Stimulated activated CD4-positive, alpha-beta T cell treated with anti-CD3 and anti-CD28 coated beads, Interleukin-1b, Interleukin-23, amount 100 ng/mL, for 1 hour (primary cell): ENCODE measurements at places on chromosomes 11 and 22.

GRCh38 chr22:25629613-25630012 lies 65.1 kb downstream of the GRK3 start:
- no peak for DNase-seq

- DNase-seq = no peak
Measured at GRCh38 chr11:78295991-78296930, 107.5 kb downstream of the USP35 start.

DNA sequence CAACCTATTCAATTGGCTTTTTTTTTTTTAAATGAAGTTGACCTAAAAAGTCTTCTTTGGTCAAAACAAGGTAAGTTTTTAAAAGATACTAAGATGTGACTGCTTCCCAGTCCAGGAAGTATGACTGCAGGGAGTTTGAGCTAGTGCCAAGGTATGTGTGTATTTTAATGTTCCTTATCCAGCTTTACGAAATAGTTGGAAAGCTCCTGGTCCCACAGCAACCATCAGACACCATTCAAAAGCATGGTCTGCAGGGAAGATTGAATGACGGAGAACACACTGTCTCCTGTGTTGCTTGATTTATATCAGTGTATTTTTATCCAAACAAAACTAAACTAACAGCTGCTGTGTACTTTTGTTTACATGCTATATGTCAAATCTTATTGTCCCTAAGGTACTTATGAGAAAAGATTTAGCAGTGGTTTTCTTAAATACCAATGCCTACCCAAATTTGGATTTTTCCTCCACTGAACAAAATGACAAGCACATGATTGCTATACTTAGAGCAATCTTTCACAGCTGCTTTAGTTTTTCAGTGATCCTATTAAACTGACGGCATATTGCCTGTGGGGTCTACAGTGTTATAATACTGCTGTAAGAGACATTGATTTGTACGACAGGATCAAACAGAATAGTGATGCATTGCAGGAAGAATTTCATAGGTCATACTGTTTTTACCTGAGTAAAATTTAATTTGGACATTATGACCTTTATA lies 122.9 kb downstream of the DCDC1 start:
- no peak for DNase-seq

- DNase-seq = no peak
Measured at GRCh38 chr11:128470081-128470480, 117.3 kb downstream of the ETS1 start.

GRCh38 chr11:7414973-7415817 lies 70.1 kb upstream of the OLFML1 start:
- no peak for DNase-seq

DNA sequence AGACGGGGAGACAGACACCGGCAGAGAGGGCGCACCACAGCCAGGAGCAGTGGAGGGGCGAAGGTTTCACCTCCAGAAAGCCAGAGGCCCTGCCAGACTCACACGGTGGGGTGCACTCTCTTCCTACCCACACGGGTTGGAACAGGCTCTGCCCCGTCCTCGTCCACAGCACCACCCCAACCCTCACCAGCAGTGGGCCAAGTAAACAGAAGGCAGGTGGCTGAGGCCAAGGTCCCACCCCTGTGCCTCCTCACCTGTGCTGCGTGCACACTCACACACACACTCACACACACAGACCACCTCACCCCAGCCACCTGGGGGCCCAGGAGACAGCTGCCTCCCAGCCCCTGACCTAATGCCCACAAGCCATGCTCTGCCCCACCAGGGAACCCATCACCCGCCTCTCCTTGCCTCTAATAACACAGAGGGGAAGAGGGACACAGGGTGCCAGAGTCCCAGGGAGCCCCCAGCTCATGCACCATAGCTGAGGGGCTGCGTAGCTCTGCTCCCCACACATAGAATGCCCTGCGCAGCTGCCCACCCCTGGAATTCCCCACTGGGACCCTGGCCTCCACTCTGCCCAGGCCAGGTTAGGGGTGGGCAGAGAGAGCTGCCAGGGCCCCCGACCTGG lies 3.1 kb downstream of the CYB5R3 start:
- no peak for DNase-seq

GRCh38 chr11:93132836-93133235 lies 65.0 kb downstream of the SLC36A4 start:
- no peak for DNase-seq

DNA sequence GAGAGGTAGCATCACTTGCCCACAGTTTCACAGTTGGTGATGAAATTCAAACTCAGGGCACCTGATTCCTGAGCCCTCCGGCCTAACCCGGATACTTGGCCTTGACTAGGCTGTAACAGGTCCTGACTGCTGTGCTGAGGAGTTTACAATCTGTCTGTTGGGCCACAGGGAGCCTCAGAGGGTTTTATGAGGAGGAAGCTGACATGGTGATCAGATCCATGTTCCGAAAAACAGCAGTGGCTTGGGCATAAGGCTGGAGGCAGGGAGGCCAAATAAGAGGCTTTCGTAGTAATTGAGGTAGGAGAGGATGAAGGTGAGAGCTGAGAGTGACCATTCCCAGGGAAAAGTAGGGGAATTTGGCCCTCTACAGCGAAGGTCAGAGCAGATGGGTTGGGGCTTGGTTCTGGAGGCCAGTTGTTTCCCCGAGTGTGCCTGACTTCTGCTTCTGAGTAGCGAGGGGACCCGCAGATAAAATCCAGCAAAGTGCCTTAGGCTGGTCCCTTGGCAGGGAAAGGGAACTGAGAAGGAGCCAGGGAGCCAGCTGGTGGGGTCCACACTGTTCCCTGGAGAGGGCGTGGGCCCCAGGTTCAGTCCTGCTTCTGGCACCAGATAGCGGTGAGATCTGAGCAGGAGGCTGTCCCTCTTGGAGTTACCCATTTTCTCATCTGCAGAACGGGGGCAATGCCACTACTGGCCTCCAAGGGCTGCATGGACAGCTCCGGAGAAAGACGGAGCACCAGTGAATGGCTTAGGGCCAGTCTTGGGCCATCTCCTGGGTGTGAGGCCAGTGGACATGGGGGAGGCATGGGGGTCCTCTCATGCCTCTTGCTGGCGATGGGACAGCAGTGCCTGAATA lies 6.5 kb downstream of the PRDM11 start:
- no peak for DNase-seq

GRCh38 chr11:117663821-117664220 lies 133.2 kb downstream of the DSCAML1 start:
- no peak for DNase-seq

DNA sequence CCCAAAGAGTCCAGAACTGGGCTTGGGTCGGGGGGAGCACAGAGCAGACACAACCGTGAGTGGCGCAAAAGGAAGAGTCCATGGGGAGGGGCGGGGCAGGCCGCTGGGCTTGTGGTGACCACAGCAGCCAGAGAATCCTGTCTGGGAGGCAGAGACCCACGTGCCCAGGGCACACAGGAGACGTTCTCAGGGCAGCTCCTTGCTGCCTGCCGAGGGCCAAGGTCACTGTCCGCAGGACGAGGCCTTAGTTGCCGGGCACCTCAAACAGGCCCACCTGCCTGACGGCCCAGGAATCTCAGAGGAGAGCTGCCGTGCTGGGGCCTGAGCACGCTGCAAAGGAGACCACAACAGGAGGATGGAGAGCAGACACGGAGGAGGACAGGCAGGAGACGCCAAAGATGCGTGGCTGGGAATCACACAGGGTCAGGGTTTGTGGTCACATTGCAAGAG lies 87.8 kb downstream of the MYEOV start:
- DNase-seq = no peak

DNA sequence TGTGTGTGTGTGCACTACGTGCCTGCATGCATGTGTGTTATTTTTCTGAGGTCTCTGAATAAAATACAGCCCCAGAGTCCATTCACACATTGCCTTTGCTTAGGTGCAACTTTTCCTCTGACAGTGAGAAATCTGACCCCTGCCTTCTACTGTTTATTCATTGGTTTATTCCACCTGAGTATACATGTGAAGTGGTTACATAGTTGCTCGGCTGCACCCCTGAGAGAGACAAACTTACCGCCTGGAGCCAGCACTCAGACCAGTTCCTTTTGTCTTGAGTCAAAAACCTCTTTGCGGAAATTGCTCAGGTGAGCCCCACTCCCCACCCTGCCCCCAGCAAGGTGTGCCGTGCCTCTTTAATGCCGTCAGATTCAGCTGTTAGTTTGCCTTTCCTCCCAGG lies 363.6 kb downstream of the BRD1 start:
- DNase-seq = no peak

GRCh38 chr11:58730507-58731089 lies 1.1 kb downstream of the GLYAT start:
- no peak for DNase-seq

DNA sequence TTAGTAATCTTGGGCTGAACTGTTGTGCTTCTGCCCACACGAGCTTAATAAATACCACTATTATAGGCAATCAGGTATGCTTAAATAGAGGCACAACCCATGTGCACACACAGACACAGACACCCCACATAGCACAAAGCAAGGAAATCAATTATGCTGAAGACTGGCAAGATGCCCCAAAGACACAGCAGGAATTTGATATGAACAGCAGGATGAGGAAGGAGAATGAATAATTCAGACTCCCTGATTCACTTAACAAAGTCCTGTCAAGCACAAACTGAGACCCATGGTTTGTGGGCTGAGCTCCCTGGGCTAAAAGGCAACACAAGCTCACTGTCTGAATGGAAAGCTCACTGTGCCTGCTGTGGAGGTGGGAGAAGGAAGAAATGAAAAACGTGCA lies 42.5 kb downstream of the RBFOX2 start:
- no peak for DNase-seq

GRCh38 chr11:77590194-77590782 lies 535 bp downstream of the AQP11 start:
- DNase-seq = no peak

DNA sequence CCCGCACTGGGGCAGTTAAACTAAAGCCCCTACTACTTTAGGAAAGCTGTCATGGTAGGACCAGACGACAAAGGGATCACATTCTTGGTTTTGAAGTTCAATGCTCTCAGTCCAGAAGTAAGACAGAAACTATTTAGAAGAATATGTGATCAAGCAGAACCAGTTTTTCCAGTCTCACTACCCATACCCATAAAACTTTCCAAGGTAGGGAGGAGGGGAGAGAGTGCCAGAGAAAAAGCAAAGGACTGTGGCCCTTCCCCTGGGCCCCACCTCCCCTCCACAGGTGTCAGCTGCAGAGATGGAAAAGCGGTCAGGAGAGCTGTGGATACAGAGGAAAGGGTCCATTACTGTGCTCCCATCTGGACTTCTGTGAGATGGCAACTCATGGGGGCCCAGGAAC lies 587.1 kb downstream of the SOX6 start:
- DNase-seq = no peak

GRCh38 chr11:115764176-115764575 lies 260.0 kb upstream of the CADM1 start:
- DNase-seq = no peak

DNA sequence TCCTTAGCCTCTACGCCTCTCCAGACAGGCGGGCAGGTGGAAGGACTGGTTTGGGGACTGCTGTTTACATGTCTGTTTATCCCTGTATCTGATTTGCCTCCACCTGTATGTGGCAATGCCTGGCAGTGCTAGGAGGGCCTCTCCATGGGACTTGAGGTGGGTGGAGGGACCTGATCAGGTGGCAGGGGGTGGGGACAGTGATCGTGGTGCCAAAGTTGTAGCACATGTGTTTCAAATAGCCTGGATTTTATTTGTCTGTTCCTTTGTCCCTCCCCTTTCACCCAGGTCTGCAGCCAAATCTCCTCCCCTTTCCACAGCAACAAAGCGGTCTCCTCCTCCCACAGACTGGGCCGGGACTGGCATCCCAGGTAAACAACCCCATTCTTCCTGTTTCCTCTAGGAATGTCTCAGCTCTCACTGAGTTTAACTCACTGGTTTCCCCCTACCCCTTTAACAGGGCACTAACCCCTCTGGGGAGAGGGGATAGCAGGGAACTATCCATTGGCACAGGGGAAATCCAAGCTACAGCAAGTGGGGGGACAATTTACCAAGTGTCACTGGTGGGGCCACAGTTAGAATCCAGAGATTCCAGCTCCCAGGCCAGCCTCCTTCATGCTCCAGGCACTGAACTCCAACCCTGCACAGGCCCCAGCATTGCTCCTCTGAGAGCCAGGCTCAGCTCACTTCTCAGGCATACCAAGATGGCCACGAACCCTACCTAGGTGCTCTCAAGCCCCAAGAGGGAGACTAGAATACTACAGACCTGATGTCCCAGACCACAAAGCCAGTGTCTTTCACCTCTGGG lies 22.9 kb upstream of the TLCD5 start:
- DNase-seq = no peak

- DNase-seq = no peak
Measured at GRCh38 chr11:86802601-86803051, 2.3 kb downstream of the PRSS23 start.

GRCh38 chr11:9170450-9170849 lies 79.1 kb upstream of the SCUBE2 start:
- DNase-seq = no peak
